ENCODE measurements at places on chromosomes 1 and 21. TPM values are rescaled to one million over a fixed set of nuclear protein-coding genes. Genes with fewer than 3 reads are reported as not detected.

GRCh38 chr1:217715681-217716080 lies 84.5 kb downstream of the SPATA17 start:
- no peak for DNase-seq
- H3K4me1 ChIP-seq, result no peaks in the 10 kb centered on the region
- no peak overlapping the region for H3K27ac ChIP-seq
- H3K4me3 ChIP-seq, result no peak overlapping the region
- H3K27me3 ChIP-seq, result no peaks in the 10 kb centered on the region
- no peaks in the 10 kb centered on the region for H3K36me3 ChIP-seq

GRCh38 chr1:212162635-212163034 lies 122.6 kb upstream of the PPP2R5A start:
- DNase-seq, result no peak
- H3K36me3 ChIP-seq, result no peaks in the 10 kb centered on the region
- no peaks in the 10 kb centered on the region for H3K27me3 ChIP-seq
- H3K4me3 ChIP-seq, result no peak overlapping the region
- peak overlapping the region; percentile 19 for H3K27ac ChIP-seq

DNA sequence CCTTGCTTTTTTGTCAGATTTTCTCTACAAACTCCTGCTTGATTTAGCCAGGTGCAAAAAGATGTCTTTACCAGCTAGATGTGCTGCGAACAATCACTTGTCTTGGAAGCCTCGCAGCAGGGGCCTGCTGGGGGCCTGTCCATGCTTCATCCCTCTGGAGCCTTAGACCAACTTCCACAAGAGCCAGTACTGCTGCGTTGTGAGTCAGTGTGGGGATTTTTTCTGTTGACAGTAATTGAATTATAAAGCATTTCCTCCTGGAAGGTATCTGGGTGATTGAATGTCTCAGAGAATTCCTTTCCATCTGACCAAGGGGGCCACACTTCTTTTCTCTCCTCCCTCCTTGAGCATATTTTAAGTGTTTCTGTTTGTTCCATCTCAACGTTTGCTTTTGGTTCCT lies 40.4 kb upstream of the LDLRAP1 start:
- DNase-seq, result no peak
- H3K27ac ChIP-seq, result no peak overlapping the region
- peaks cover 11% of the 10 kb centered on the region for H3K4me1 ChIP-seq
- H3K4me3 ChIP-seq, result no peak overlapping the region

- no peak for DNase-seq
- no peaks in the 10 kb centered on the region for H3K4me1 ChIP-seq
- no peak overlapping the region for H3K27ac ChIP-seq
- H3K36me3 ChIP-seq, result no peaks in the 10 kb centered on the region
Measured at GRCh38 chr1:82634266-82634665, 833.5 kb downstream of the ADGRL2 start.

GRCh38 chr1:42210421-42211133 lies 46.0 kb upstream of the GUCA2A start:
- H3K27ac ChIP-seq, result no peak overlapping the region
- peaks cover 40% of the 10 kb centered on the region for H3K4me1 ChIP-seq
- DNase-seq, result no peak
- H3K36me3 ChIP-seq, result no peaks in the 10 kb centered on the region

- H3K4me1 ChIP-seq, result peaks cover 60% of the 10 kb centered on the region
- H3K27me3 ChIP-seq, result no peaks in the 10 kb centered on the region
- H3K4me3 ChIP-seq, result no peak overlapping the region
- no peaks in the 10 kb centered on the region for H3K36me3 ChIP-seq
Measured at GRCh38 chr1:64917328-64917861, 49.0 kb downstream of the JAK1 start.

GRCh38 chr1:27655151-27655937 lies 16.6 kb downstream of the IFI6 start:
- H3K27ac ChIP-seq, result peak overlapping the region; percentile 70
- no peaks in the 10 kb centered on the region for H3K36me3 ChIP-seq
- H3K4me1 ChIP-seq, result peaks cover 46% of the 10 kb centered on the region

DNA sequence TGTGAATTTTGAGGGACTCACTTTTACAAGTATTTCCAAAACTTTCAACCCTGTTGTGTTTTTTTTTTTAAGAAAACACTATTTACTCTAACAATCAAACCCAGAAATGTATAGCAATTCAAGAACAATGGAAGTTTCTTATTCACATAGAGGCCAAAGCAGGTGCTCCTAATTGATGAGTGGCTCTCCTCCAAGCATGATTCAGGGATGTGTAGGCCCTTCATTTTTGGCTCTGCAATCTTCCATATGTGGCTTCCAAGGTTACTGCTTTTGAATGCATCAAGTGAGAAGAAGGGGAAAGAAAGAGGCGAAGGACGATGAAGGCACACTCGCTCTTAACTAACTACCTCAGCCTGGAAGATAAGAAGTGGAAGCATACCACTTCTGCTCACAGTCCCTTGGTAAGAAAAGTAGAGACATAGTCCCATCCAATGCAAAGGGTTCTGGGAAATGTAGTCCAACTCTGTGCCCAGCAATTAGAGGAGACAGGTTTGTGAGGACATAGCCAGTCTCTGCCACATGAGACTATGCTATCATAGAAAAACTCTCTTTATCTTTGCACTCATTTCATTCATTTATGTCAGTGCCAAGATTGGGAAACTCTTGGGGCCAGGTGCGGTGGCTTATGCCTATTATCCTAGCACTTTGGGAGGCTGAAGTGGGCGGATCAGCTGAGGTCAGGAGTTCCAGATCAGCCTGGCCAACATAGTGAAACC lies 46.0 kb downstream of the OPTC start:
- H3K4me3 ChIP-seq, result no peak overlapping the region
- no peaks in the 10 kb centered on the region for H3K4me1 ChIP-seq
- H3K36me3 ChIP-seq, result no peaks in the 10 kb centered on the region
- H3K27ac ChIP-seq, result no peak overlapping the region
- no peak for DNase-seq

- no peaks in the 10 kb centered on the region for H3K4me1 ChIP-seq
- H3K36me3 ChIP-seq, result no peaks in the 10 kb centered on the region
- H3K27me3 ChIP-seq, result no peaks in the 10 kb centered on the region
- DNase-seq, result no peak
- no peak overlapping the region for H3K27ac ChIP-seq
Measured at GRCh38 chr1:98459486-98459870, 202.0 kb upstream of the SNX7 start.

- no peaks in the 10 kb centered on the region for H3K4me1 ChIP-seq
- no peaks in the 10 kb centered on the region for H3K36me3 ChIP-seq
- H3K27ac ChIP-seq, result no peak overlapping the region
- no peak for DNase-seq
Measured at GRCh38 chr1:87853576-87854351, 525.1 kb downstream of the LMO4 start.

DNA sequence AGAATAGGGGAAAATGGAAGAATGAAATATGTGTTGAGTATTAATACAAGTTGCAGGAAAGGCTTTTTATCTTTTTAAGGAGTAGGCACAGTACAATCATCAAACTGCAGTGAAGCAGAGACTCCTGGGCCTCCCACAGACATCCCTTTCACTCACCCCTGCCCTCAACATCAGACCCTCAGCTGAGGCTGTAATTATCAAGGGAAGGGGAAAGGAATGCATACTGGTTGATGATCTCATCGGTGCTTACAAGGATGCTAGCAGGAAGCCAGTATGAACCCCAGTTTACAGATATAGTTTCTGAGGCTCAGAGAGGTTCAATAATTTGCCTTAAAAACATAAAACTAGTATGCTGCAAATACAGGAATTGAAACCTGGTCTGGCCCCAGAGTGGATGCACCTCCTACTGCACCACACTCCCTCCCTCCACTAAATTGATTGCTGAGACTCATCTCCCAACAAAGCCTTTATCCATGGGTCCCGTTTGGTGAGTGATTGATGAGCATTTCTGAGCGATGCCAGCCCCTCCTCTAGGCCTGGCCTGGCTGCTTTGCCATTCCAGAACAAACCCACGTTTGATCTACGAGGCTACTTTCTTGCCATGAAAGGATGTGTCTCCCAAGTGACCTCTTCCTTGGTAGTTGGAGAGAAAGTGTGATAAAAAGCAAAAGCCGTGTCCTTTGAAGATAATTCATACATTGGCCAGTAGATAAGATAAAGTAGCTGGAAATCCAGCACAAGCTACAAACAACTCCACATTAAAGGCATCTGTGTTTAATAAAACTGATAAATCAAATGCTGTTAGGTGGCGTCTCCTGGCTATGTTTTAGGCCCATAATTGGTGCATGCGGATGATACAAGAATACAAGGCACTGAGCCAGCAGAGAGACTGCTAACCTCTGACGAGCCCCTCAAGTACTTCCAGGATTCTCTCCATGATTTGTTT lies 233.9 kb upstream of the CAMK1G start:
- no peak for DNase-seq
- H3K27me3 ChIP-seq, result peaks cover 4% of the 10 kb centered on the region
- no peak overlapping the region for H3K27ac ChIP-seq
- H3K36me3 ChIP-seq, result no peaks in the 10 kb centered on the region

Gene SLC45A1
- polyA plus RNA-seq, result 2.9 TPM

- H3K27ac ChIP-seq, result no peak overlapping the region
- H3K36me3 ChIP-seq, result no peaks in the 10 kb centered on the region
- H3K4me3 ChIP-seq, result no peak overlapping the region
Measured at GRCh38 chr1:70427976-70428375, 16.9 kb downstream of the CTH start.

Gene MX2
- polyA plus RNA-seq, result 5.3 TPM

Gene RPTN
- not detected for polyA plus RNA-seq

- no peaks in the 10 kb centered on the region for H3K4me1 ChIP-seq
- H3K27ac ChIP-seq, result no peak overlapping the region
- no peak for DNase-seq
Measured at GRCh38 chr1:34746785-34747637, 7.8 kb upstream of the GJB5 start.

Gene AADACL4
- not detected for polyA plus RNA-seq

DNA sequence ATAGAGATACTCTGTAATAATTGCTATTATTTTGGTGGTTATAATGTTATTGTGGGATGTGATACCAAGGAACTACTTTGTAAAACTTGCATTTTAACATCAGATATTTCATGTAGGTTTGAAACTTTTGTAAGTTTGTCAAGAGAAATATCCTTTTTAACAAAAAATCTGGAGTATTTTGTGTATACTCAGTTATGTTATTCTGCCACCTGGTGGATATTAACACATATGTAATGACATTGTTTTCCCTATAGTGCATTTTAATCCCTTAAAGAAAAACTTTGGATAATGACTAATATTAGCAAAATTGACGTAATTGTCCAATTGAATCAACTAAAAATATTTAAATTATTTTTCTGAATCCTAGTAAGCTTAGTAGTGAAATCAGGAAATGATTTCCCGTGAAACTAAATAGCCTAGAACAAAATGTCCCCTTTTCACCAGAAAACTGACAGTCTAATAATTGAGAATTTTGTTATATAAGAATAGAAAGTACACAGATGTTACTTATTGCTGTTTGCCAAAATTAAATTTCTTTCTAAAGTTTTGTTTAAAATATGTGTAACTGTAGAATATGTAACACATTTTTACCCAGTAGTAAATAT lies 39.6 kb downstream of the KCTD3 start:
- no peaks in the 10 kb centered on the region for H3K4me1 ChIP-seq
- no peak overlapping the region for H3K4me3 ChIP-seq
- H3K27ac ChIP-seq, result no peak overlapping the region
- DNase-seq, result no peak
- peaks cover 83% of the 10 kb centered on the region for H3K36me3 ChIP-seq

GRCh38 chr1:212981025-212981495 lies 30.7 kb downstream of the VASH2 start:
- peaks cover 26% of the 10 kb centered on the region for H3K4me1 ChIP-seq
- H3K27ac ChIP-seq, result no peak overlapping the region
- H3K36me3 ChIP-seq, result no peaks in the 10 kb centered on the region

DNA sequence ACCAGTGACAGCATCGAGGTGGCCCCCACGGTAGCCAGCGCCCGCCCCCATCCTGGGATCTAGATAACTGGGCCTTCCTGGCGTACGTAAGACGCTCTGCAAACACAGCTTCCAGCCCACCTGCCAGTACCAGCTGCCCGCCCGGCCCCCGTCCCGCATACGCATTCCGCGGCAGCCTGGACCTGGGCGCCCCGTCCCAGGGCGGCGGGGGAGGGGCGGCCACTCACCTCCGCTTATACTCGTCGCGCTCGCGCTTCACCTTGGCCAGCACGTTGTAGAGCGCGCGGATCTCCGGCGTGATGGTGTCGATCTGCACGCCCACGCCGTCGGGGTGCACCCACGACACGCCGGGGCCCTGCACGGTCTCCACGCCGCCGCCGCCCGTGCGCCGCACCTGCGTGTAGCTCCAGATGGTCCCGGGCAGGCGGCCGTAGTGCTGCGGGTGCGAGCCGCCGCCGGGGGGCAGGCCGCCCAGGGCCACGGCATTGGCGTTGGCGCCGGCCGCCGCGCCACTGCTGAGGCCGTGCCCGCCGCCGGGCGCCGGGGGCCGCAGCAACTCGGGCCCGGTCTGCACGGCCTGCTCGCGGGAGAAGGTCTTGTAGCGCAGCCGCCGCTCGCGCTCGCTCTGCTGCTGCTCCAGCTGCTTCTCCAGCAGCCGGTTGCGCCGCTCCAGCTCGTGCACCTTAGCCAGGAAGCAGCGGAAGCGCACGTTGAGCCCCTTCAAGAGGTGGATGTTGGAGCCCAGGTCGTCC lies 859 bp downstream of the IFFO2 start:
- H3K27ac ChIP-seq, result peak overlapping the region; percentile 85
- H3K4me1 ChIP-seq, result peaks cover 9% of the 10 kb centered on the region
- H3K27me3 ChIP-seq, result no peaks in the 10 kb centered on the region
- peak; percentile 49 for DNase-seq
- H3K4me3 ChIP-seq, result peak overlapping the region; percentile 72

Gene SMAP2
- polyA plus RNA-seq, result 24.5 TPM

Gene PTBP2
- polyA plus RNA-seq, result 6.9 TPM

DNA sequence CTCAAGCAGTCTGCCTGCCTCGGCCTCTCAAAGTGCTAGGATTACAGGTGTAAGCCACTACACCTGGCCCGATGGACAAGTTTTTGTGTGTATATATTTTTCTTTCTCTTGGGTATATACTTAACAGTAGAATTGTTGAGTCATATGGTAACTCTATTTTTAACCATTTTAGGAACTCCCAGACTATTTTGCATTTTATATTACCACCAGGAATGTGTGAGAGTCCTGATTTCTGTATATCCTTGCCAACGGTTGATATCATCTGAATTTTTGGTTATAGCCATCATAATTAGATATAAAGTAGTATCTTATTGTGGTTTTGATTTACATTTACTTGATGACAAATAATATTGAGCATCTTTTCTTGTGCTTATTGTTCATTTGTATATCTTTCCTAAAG lies 20.7 kb downstream of the FNBP1L start:
- no peaks in the 10 kb centered on the region for H3K27me3 ChIP-seq
- H3K4me1 ChIP-seq, result peaks cover 4% of the 10 kb centered on the region
- no peaks in the 10 kb centered on the region for H3K36me3 ChIP-seq
- no peak for DNase-seq
- no peak overlapping the region for H3K27ac ChIP-seq

Gene IL20
- polyA plus RNA-seq, result not detected

- no peaks in the 10 kb centered on the region for H3K27me3 ChIP-seq
- no peak overlapping the region for H3K4me3 ChIP-seq
- H3K4me1 ChIP-seq, result no peaks in the 10 kb centered on the region
- DNase-seq, result no peak
Measured at GRCh38 chr1:181341026-181341632, 142.2 kb upstream of the CACNA1E start.

Gene AMY2A
- polyA plus RNA-seq, result 0.21 TPM

GRCh38 chr21:17949421-17949820 lies 130.3 kb upstream of the C21orf91 start:
- no peaks in the 10 kb centered on the region for H3K4me1 ChIP-seq
- no peak for DNase-seq
- no peak overlapping the region for H3K27ac ChIP-seq
